ENCODE measurements at places on chromosomes 16 and 17. TPM values are rescaled to one million over a fixed set of nuclear protein-coding genes. Genes with fewer than 3 reads are reported as not detected.

DNA sequence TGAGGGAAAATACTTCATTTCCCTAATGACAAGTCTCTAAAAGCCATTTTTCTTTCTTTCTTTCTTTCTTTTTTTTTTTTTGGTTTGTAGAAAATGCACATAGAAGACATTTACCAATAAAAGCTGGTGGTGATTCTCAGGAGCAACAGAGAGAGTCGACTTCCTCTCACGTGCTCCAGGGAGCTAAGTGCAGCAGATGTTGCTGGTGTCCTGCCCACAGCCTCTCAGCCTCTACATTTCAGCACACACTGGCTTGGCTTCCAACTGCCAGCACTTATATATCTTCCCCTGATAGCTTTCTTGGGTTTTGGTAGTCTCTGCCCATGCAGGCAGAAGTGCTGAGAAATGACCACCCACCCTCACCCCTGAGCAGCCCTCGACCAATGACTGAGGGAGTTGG is 58.4 kb upstream of the MARCHF10 start:
- DNase-seq: no peak

DNA sequence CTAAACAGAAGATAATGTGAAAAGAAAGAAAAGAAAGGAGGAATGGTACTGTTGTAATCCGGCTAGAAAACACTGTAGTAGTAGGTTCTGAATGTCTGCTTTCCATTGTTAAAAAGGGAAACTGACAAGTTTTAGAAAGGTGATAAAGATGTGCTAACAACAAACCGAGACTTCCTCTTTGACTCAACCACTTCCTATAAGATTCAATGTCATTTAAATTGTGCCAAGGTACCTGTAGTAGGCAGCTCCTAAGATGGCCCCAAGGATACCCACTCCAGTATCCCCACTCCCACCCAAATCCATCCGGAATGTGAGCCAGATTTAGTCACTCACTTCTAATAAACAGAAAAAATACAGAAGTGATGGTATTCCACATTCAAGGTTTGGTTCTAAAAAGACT is 31.2 kb downstream of the XYLT1 start:
- DNase-seq: no peak

GRCh38 chr16:55285586-55285985 is 38.4 kb upstream of the IRX6 start:
- no peak for DNase-seq

- no peak for DNase-seq
Observed at GRCh38 chr16:49599281-49599680, 225.7 kb downstream of the C16orf78 start.

GRCh38 chr16:49484936-49485335 is 111.3 kb downstream of the C16orf78 start:
- DNase-seq: no peak

DNA sequence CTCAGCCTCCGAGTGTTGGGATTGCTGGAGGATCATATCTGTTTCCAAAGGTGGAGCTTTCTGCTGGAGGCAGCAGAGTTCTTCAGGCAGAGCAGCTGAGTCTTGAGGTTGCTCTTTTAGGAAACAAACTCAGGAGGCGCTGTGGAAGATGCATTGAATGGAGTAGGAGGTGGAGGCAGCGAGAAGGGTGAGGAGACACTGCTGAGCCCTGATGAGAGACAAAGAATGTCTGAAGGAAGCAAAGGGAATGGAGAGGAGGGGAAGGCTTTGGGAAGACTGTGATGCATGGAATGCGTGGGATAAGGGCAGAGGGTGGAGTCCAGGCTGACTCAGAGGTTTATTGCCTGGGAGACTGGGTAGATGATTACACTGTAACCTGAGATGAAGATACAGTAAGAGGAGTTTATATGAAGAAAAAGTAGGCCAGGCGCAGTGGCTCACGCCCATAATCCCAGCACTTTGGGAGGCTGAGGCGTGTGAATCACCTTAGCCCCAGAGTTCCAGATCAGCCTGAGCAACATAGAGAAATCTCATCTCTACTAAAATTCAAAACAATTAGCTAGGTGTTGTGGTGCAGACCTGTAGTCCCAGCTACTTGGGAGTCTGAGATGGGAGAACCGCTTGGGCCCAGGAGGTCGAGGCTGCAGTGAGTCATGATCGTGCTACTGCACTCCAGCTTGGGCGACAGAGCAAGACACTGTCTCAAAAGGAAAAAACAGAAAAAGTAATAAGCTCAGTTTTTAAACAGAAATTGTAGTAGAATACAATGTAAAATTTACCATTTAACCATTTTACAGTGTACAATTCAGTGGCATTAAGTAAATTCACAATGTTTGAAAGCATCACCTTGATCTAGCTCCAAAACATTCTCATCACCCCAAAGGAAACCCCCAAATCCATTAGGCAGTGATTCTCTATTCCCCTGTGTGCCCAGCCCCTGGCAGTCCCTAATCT is 17.8 kb upstream of the TMEM219 start:
- peak; percentile 38 for DNase-seq

DNA sequence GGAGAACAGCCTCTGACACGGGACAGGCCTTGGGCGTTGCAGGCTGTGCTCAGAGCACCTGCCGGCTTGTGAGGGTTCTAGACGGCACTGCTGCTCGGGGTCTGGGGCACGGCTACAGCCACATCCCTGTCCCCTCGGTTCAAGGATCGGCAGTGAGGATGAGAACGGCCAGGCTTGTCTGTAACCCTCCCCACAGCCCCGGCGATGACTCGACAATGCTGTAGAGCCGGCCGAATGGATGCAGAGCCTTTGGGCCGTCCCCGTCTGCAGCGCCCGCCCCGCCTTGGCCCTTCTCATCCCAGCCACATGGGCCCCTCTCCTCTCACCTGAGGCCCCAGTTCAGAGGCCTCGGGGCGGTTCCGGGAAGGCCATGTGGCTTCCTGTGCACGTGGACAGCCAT is 49.0 kb upstream of the METRNL start:
- no peak for DNase-seq

The MPO gene
- total RNA-seq: not detected

The HNF1B gene
- total RNA-seq: 0.34 TPM

The TMEM100 gene
- 8.0 TPM for total RNA-seq

The SNRNP25 gene
- total RNA-seq: 25.9 TPM
